ENCODE measurements at places on chromosomes 1 and 21. TPM values are rescaled to one million over a fixed set of nuclear protein-coding genes. Genes with fewer than 3 reads are reported as not detected.

The RGS8 gene
- total RNA-seq: 0.29 TPM

The SHISA4 gene
- 53.5 TPM for total RNA-seq

- no peak for DNase-seq
Observed at GRCh38 chr21:38133240-38133639, 123.6 kb upstream of the KCNJ15 start.

- no peak for DNase-seq
Observed at GRCh38 chr1:40607921-40608320, 57.6 kb downstream of the RIMS3 start.

GRCh38 chr21:35359076-35359475, 310.0 kb upstream of the RUNX1 start:
- no peak for DNase-seq

Measured in A172 (cell line).